Karpas-422 (cell line): ENCODE measurements at places on chromosomes 13 and 19.

DNA sequence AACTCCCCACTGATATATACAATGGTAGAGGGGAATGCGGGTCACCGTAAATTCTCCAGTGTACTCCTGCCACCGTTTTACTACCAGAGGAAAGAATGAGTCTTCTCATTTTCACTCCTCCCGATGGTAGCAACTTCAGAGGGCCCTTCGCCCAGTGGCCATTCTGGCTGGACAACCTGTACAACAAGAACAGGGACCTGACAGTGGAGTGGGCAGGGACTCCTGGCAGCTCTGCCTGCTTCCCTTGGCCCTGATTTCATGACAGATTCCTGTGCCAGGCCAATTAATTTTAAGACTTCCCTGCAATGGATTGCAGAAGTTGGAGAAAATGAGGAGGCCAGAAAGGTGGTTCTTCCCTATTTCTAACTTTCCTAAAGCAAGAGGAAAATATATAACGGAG lies 148.9 kb downstream of the GPC6 start:
- no peaks in the 10 kb centered on the region for H3K27me3 ChIP-seq
- no peak for DNase-seq
- no peak overlapping the region for H3K27ac ChIP-seq
- H3K36me3 ChIP-seq: no peaks in the 10 kb centered on the region
- H3K4me1 ChIP-seq: no peaks in the 10 kb centered on the region

DNA sequence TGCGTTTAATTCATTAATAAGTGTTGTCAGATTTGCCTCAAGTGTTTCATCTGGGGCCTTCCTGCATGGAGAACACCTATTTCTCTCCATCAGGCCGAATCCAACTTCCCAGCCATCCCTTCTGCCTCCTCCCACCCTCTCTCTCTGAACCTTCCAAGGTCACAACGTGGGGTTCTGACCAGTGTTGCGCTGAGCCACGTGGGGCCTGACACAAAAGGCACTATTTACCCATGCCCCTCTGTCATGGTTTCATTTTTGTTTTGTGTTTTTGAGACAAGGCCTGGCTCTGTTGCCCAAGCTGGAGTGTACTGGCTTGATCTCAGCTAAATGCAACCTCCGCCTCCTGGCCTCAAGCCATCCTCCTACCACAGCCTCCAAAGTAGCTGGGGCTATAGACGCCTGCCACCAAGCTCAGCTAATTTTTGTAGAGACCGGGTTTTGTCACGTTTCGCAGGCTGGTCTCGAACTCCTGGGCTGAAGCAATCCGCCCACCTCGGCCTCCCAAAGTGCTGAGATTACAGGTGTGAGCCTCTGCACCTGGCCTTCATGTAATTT lies 8.6 kb upstream of the IRGC start:
- H3K36me3 ChIP-seq: no peaks in the 10 kb centered on the region
- H3K4me3 ChIP-seq: no peak overlapping the region
- H3K27me3 ChIP-seq: no peaks in the 10 kb centered on the region
- no peak overlapping the region for H3K27ac ChIP-seq

GRCh38 chr19:43848821-43849220 lies 21.7 kb downstream of the ZNF283 start:
- DNase-seq: no peak
- no peak overlapping the region for H3K27ac ChIP-seq
- H3K36me3 ChIP-seq: peaks cover 38% of the 10 kb centered on the region

- DNase-seq: no peak
- H3K27ac ChIP-seq: no peak overlapping the region
- no peaks in the 10 kb centered on the region for H3K4me1 ChIP-seq
- H3K4me3 ChIP-seq: no peak overlapping the region
Observed at GRCh38 chr13:105201351-105201750, 1334.1 kb downstream of the EFNB2 start.

GRCh38 chr13:21175656-21176214 lies 617 bp downstream of the SKA3 start:
- H3K27me3 ChIP-seq: no peaks in the 10 kb centered on the region
- H3K4me3 ChIP-seq: peak overlapping the region; percentile 87
- H3K36me3 ChIP-seq: no peaks in the 10 kb centered on the region; the same call in 1 of the 2 replicates
- peak overlapping the region; percentile 64; the same call in 1 of the 2 replicates for H3K27ac ChIP-seq
- H3K4me1 ChIP-seq: peaks cover 27% of the 10 kb centered on the region

GRCh38 chr19:45096700-45097099 lies 3.7 kb downstream of the PPP1R37 start:
- H3K27ac ChIP-seq: no peak overlapping the region
- H3K4me3 ChIP-seq: no peak overlapping the region
- H3K4me1 ChIP-seq: peaks cover 26% of the 10 kb centered on the region
- H3K36me3 ChIP-seq: no peaks in the 10 kb centered on the region

DNA sequence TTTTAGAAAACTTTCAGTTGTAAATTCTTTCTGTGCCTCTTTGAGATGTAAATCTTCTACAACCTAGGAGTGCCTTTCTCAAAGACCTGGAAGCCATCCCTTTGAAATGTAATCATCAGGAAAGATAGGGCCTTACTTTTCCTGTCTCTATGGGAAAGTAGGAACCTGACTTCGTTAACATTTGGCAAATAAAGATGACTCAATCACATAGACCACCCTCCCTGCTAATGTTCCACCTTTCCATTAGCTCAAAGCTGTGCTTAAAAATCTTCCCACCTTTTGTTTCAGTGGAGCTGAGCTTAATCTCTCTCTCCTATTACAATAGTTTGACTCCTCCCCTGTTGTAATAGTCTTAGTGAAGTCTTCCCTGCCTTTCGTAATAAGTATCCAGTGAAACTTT lies 247.7 kb downstream of the OLFM4 start:
- H3K4me1 ChIP-seq: no peaks in the 10 kb centered on the region
- H3K4me3 ChIP-seq: no peak overlapping the region
- DNase-seq: no peak
- no peaks in the 10 kb centered on the region for H3K27me3 ChIP-seq
- no peak overlapping the region for H3K27ac ChIP-seq

GRCh38 chr13:41596190-41596589 lies 138.8 kb downstream of the RGCC start:
- no peaks in the 10 kb centered on the region for H3K36me3 ChIP-seq
- no peak overlapping the region for H3K4me3 ChIP-seq
- H3K27ac ChIP-seq: 0 out of 2 replicates have a peak overlapping the region, but pooled peaks have one; percentile 11
- DNase-seq: no peak

GRCh38 chr19:40623403-40624251 lies 22.5 kb downstream of the LTBP4 start:
- H3K36me3 ChIP-seq: no peaks in the 10 kb centered on the region; the same call in 1 of the 2 replicates
- no peak overlapping the region for H3K27ac ChIP-seq
- no peaks in the 10 kb centered on the region for H3K27me3 ChIP-seq

DNA sequence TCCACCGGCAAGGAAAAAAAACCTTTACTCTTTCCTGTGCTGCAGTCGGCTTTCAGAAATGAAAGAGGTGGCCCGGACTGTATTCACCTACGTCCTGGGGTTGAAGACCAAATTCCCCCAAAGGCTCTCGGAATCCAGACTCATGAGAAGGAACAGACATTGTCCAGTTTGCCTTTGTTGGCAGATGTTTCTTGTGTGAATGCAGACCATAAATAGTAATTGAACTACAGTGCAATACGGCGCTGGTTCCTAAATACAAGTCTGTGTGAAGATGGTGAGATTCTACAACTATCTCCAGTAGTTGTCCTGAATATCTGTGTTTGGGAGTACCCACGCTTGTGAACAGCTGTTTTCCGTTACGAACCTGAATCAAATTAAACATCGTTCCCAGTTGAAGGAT lies 11.2 kb upstream of the PTOV1 start:
- peaks cover 12% of the 10 kb centered on the region; the same call in 1 of the 2 replicates for H3K36me3 ChIP-seq
- no peak overlapping the region for H3K27ac ChIP-seq
- DNase-seq: no peak
- H3K27me3 ChIP-seq: no peaks in the 10 kb centered on the region
- no peak overlapping the region for H3K4me3 ChIP-seq
- peaks cover 21% of the 10 kb centered on the region for H3K4me1 ChIP-seq

GRCh38 chr13:26017196-26017921 lies 34.5 kb downstream of the SHISA2 start:
- H3K27ac ChIP-seq: no peak overlapping the region
- no peaks in the 10 kb centered on the region for H3K27me3 ChIP-seq
- no peaks in the 10 kb centered on the region for H3K36me3 ChIP-seq
- no peak for DNase-seq
- H3K4me3 ChIP-seq: no peak overlapping the region

DNA sequence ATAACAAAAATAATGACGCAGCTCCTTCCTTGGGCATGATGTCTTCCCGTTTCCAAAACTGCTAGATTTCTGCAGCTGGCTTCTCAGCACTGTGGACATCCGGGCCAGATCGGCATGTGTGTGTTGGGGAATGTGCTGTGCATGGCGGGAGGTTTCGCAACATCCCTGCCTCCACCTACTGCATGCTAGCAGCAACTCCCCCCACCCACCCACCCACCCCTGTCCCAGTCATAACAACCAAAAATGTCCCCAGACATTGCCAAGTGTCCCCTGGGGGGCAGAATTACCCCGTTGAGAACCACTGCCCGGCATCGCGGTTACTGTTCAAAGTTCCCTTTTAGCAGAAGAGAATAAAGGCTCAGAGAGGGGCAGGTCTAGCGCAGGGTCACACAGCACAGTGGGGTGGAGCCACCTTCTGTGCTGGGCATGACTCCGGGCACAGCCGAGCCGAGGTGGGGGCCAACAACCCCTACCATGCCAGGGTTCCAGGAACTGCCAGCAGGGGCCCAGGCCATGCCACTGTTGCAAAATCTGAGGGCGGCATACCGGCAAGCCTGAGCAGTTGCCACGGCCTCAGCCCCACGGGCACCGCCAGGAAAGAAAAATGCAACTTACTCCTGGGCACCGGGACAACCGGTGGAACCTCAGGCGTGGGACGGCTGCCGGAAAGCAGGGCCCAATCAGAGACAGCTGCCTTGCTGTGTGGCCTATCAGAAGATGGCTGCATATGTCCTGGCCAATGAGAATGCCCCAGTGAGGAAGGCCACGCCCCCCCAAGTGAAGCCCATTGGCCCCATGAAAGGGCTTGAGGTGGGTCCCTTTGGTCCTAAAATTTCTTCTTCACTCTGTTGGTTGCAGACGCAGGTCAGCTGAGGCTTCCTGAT lies 22.5 kb upstream of the NFIC start:
- no peak overlapping the region for H3K27ac ChIP-seq
- no peaks in the 10 kb centered on the region for H3K4me1 ChIP-seq
- DNase-seq: peak; percentile 81
- no peak overlapping the region for H3K4me3 ChIP-seq
- H3K36me3 ChIP-seq: no peaks in the 10 kb centered on the region

DNA sequence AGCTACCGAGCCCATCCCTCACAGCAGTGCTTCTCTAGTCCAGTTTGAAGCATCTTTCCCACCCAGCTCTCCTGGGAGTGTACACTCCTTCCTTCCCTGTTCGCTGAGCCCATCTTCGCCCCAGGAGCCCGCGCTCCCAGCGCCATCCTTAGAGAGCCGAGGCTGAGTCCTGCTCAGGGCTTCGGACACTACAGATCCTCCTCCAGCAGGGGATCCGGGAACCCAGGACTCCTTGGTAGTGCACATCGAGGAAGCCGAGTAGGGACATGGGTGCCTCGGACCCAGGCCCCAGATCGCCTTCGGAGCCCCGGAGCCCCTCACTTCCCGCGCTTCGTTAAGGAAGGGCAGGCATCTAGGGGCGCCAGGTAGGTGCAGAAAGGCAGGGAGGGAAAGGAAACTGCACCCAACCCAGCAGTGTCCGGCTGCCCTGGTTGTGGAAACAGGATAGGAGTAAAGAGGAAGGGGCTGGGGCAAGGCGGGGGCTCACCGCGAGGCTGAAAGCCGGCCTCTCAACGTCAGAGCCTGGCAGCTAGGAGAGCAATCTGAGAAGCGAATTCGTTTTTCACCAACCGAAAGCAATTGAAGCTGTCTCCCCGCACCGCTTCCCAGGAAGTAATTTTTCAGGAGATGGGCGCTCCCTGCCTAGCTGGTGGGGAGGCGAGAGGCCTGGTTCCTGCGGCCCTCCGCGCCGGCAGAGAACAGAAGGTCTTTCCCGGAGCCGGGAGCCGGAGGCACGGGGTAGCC lies 1.0 kb downstream of the PDX1 start:
- no peaks in the 10 kb centered on the region for H3K36me3 ChIP-seq
- H3K4me1 ChIP-seq: no peaks in the 10 kb centered on the region
- no peak overlapping the region for H3K27ac ChIP-seq
- no peak overlapping the region for H3K4me3 ChIP-seq
